ENCODE measurements at places on chromosomes 7 and 10.
A peak's percentile ranks its signal among the peaks of the same experiment; 100 is the strongest.

GRCh38 chr10:46525177-46525823 is 31.2 kb downstream of the GPRIN2 start:
- no peak for DNase-seq

- DNase-seq, result no peak
Observed at GRCh38 chr7:48636391-48637015, 287.8 kb upstream of the CDC14C start.

GRCh38 chr10:57482259-57482658 is 785.4 kb downstream of the IPMK start:
- DNase-seq, result no peak

DNA sequence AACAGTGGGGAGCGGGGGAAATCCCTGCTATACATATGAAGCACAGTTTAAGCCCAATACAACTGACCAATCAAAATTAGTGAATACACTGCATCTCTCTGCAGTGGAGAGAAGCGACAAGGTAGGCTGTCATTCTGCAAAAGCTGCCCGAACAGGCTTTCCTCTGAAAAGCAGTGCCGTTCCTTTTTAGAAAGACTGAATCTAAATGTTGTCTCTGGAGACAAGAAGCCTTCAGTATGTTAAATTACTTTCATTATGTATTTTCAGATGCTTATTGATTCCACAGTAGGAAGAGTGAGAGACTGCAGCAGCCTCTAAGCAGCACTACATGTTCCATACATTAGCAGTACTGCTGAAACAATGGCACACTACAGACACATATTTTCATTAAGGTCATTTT is at the start of gene GPR22:
TSS of gene GPR22 (plus strand) at position 129 of the 400 bp plus-strand sequence. CDS start 4,004 bp downstream, outside the sequence.
- no peak for DNase-seq

- DNase-seq, result no peak
Observed at GRCh38 chr7:3995187-3995586, 686.9 kb upstream of the FOXK1 start.

GRCh38 chr10:108877095-108877561 is 1046.2 kb downstream of the XPNPEP1 start:
- no peak for DNase-seq

DNA sequence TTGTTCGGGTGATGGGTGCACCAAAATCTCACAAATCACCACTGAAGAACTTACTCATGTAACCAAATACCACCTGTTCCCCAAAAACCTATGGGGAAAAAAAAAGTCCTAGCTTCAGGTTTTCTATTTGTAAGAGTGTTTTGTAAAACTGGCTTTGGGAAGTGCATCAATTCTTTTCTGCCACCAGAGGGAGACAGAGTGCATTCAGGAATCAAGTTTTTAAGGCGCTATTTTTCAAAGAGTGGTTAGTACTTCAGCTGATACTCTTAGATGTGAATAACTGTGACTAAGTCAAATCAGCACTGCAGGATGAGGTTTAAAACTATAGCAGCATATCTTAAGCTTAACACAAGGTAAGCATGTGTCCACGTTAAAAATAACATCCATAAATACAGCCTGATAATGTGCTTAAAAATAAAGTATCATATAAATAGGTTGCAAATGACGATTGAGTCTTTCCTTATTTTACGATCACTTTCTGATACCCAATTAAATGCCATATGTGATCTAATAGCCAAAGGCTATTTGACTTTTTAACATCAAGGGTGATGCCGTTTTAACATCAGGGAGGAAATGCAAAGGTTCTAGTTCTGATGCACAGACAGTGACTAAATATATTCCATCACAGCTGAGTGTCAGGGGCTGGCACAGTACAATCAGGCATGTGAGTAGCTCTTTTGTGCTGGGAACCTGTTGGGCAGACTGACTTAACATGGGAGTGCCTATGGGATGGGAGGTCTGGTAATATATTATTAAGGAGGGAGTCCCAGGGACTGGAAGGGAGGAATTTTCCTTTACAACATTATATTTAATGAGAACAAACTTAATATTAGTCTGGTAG is 10.6 kb upstream of the LYZL2 start:
- peak; percentile 59 for DNase-seq

- DNase-seq, result no peak
Observed at GRCh38 chr7:131385039-131385605, 57.4 kb downstream of the MKLN1 start.

GRCh38 chr10:133403359-133403758 is 9.4 kb downstream of the MTG1 start:
- DNase-seq, result no peak

GRCh38 chr7:81234896-81235295 is 316.0 kb upstream of the SEMA3C start:
- no peak for DNase-seq

- no peak for DNase-seq
Observed at GRCh38 chr10:62456611-62457101, 82.5 kb downstream of the ZNF365 start.

- DNase-seq, result no peak
Observed at GRCh38 chr10:60253484-60253883, 136.2 kb downstream of the ANK3 start.

DNA sequence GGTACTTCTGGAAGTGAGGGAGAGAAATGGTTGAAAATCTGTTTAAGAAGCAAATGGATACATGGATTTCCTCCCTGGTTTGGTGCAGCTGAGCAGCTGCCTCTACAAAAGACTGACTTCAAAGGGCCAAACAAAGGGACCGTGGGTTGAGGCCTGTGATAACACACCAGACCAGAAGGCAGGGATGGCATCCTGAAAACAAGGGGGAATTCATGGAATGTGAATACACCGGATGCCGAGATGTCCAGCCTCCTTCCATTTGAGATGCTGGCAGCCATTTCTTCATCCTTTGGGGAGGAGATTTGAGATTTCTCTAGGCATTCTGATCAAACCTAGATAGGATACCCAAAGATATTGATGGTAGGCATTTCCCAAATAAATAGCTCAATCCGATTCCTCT is 36.9 kb downstream of the TAF3 start:
- DNase-seq, result no peak

GRCh38 chr10:26448706-26449435 is 10.7 kb downstream of the APBB1IP start:
- DNase-seq, result no peak

- no peak for DNase-seq
Observed at GRCh38 chr10:6195846-6196245, 6.9 kb upstream of the PFKFB3 start.

- DNase-seq, result no peak
Observed at GRCh38 chr7:93171606-93172226, 23.5 kb upstream of the SAMD9L start.

GRCh38 chr10:5645375-5645774 is 21.0 kb downstream of the ASB13 start:
- DNase-seq, result no peak

DNA sequence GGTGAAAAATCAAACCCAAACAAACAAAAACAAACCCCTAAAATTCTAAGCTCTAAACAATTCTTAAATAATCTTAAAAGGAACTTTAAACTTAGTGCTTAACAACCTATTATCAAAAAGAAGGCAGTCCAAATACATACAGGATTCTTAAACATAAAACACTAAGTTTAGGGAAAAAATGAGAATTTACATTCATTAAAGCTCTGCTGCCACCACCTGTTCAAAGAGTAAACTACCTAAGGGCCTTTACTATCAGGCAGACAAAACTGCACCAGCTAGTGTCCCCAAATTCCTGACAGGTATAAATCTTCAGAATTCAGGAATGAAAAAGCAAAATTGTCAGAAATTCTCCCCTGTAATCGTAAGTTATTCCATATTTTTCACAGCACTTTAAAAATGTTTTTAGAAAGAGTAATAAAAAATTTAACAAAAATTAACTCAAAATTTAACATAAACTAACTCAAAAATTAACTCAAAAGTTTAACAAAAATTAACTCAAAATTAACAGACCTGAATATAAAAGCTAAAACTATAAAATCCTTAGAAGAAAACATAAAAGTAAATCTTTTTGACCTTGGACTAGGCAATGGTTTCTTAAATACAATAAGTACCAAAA is 55.1 kb downstream of the PDZD8 start:
- no peak for DNase-seq

DNA sequence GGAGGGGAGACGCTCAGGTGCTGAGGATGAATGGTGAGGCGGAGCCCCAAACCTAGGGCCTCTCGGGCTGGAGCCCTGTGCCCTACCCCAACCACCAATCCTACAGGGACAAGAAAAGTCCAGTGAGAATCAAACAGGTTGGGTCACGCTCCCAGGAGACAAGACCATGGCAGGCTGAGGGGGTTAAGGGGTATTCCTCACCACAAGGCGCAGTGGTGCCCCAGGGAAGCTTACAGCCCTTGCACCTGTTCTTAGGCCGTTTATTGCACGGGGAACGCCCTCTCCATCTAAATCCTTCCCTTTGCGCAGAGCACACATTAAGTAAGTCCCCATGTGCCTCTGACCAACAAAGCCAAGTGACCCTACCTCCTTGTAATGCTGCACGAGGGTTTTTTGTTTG is 3.5 kb downstream of the FZD9 start:
- DNase-seq, result no peak
